ENCODE measurements at places on chromosomes 7 and 10.

DNA sequence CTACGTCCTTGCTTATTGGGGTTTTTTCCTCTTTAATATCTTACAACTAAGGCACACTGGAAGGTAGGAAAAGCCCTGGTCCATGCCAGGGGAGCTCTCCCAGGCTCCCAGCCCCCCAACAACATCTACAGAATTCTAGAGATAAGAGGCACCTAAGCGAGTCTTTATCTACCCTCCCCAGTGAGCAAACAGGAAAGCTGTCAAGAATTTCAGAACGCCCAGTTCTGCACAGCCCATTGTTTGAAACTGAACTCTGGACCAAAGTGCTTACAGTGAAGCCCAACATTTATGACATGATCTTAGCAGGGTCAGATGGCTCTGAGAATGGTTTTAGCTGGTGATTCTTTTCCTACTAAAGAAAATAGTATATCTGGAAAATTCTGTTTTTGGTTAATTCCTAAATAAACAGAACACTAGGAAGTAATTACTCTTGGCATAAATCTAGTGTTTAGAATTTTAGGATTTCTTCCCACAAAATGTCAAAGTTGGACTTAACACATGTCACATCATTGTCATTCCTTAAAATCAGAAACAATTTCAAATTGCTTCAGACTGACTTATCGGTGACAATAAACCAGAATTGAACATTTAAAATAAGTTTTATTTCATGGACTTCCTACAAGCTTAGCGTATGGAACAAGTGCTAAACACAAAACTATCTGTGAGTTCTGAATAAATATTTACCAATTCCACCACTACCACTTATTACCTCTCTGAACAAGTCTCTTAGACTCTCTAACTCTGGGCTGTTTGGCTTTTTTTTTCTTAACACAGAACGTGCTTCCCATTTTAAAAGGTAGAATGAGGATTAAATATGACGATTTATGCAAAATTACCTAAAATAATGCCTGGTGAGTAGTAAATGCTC lies 31.3 kb upstream of the RNF32 start:
- DNase-seq, result no peak

DNA sequence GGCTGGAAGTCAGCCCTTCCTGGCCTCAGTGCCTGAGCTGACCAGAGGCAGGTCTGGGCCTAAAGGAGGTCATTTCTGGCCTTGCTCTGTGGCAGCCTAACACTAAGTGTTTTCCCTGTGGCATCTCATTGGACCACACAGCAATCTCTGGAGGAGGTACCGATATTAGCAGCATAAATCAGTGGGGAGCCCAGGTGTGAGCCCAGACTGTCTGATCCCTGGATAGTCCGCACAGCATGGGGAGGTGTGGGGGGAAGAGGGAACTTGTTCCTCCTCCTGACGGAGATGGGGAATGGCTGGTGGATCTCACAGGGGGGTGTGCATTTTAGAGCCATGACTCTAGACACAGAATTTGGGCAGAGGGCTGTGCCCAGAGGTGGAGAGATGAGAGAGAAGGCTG lies 11.0 kb upstream of the PPIF start:
- no peak for DNase-seq

- DNase-seq, result no peak
These were observed 69.7 kb upstream of the AQP1 start for GRCh38 chr7:30841801-30842541.

DNA sequence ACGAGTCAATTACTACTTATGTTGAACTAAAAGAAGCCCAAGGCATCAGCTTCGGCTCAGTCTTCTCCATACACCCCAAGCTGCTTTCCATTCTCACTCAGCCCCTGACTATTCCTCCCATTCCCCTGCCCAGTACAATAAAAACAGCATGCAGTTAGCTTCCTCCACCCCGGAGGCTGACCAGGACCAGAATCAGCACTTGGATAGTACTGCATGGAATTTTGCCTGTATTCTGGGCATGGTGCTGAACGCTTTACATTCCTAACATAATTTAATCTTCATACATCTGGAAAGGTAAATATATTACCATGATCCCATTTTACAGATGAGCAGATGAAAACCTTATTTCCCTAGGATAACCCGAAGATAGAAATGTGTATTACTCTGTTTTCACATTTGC lies 7.5 kb upstream of the PODXL start:
- no peak for DNase-seq

- DNase-seq, result no peak
These were observed 608 bp downstream of the ACHE start for GRCh38 chr7:100894860-100895700.

- no peak for DNase-seq
These were observed 277.1 kb downstream of the SNX13 start for GRCh38 chr7:17663061-17663675.

GRCh38 chr10:35463105-35463867 lies 127.0 kb downstream of the CCNY start:
- no peak for DNase-seq

GRCh38 chr10:120656107-120656506 lies 195.1 kb upstream of the WDR11 start:
- no peak for DNase-seq

DNA sequence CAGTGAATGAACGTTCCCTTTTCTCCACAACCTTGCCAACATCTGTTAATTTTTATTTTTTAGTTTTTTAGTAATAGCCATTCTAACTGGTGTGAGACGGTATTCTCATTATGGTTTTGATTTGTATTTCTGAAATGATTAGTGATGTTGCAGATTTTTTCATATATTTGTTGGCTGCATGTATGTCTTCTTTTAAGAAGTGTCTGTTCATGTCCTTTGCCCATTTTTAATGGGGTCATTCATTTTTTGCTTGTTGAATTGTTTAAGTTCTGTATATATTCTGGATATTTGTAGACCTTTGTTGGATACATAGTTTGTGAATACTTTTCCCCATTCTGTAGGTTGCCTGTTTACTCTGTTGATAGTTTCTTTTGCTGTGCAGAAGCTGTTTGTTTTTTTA lies 73.9 kb upstream of the MSRB2 start:
- no peak for DNase-seq

DNA sequence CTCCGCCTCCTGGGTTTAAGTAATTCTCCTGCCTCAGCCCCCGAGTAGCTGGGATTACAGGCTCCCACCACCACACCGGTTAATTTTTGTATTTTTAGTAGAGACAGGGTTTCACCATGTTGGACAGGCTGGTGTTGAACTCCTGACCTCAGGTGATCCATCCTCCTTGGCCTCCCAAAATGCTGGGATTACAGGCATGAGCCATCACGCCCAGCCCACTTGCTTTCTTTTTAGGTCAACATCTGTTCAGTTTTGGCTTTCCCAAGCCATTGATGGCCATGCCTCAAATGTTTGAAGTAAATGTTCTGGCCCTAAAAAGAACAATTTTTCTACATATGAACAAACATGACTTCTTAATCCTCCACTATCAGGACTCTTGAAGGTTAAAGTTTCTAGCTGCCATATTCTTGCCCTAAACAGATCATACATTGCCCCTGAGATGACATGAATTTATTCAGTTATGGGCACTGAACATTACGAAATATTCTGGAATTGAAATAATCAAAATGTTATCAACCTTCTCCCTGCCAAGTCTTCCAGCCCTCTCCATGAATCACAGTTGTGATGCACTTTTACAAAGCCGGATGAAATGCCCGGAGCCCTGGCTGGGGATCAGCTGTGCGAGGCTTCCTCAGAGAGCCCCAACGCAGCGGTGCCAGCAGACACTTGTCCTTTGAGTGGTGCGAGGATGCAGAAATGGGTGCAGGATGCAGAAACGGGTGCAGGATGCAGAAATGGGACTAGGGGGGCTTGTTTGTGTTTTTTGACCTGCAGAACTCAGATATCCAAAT lies 2.9 kb downstream of the MRLN start:
- DNase-seq, result no peak

DNA sequence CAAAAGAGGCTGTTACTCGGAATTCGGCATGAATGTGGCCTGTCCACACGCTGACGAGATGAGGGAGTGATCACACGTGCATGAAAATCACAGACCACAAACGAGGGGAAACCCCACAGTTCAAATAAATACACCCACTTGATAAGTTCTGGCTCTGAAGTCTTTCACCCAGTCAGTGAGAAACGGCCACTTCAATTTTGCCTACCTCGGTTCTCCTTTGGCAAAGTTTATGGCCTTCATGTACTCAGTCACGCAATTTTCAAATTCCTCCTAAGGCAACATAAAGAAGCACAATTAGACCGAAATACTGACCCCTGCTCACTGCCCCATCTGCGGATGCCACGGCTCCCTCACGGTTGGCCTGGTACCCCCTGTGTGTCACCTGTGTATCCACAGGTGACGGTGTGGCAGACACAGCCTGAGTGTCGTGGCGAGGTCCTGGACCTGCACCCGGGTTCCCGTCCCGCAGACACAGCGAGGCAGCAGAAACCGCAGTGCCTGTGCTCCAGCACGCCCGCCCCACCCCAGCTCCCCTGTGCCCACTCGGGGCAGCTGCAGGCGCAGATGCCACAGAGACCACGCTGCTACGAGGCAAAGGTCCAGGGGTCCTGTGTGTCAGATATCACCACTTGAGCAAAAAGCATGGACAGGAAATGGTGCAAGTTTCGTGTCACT lies 1.4 kb downstream of the CFAP46 start:
- DNase-seq, result no peak

DNA sequence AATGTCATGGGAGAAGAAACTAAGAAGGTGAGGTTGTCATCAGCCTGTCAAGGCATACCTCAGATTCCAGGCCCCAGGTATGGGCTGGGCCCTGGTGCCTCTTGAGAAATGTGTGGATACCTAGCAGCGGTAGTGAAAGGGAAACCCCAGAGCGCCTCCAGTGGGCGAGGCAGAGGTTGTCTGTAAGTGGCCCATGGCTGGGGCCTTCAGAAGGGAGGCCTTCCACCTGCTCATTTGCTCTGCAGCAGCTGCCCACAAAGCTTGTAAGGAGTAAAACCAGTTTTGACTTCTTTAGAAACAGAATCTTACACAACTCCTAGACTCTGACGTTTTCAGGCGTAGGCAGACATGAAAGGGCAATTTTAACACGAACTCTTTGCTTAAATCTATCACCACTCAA lies 509.9 kb downstream of the PARD3 start:
- DNase-seq, result peak; percentile 71
